ENCODE measurements at places on chromosomes 16 and 17.

GRCh38 chr17:72970246-72970645 lies 122.2 kb downstream of the SLC39A11 start:
- DNase-seq: no peak

DNA sequence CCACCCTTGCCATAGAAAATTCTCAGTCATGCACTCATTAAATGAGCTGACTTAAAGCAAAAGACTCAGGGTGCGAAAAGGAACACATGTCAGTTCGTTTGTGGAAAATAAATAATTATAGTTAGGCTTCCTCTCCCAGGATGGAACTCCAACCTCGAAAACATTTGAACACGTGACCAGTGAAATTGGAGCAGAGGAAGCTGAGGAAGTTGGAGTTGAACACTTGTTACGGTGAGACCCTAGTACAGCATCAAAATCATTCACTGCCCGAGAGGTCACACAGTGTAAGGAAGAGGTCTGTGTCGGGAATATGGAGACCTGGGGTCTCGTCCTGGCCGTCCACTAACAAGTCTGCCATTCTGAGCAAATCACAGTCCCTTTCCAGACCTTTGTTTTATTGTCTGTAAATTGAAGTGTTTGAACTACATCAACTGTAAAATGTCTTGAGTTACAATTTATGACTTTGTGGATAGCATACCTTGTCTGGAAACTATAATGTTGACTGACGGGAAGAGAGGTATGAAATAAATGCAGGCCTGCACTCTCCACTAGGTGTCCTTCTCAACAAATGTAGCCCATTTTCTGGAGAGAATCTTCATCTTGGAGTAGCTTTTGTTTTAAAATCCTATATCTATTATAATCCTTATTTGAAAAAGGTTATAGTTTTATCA lies 7.7 kb downstream of the PSMD7 start:
- no peak for DNase-seq

GRCh38 chr17:13931800-13932460 lies 137.4 kb upstream of the COX10 start:
- DNase-seq: peak; percentile 1

- no peak for DNase-seq
Measured at GRCh38 chr16:1691956-1692355, 13.9 kb downstream of the JPT2 start.

GRCh38 chr17:67980456-67980855 lies 15.8 kb downstream of the C17orf58 start:
- DNase-seq: no peak

DNA sequence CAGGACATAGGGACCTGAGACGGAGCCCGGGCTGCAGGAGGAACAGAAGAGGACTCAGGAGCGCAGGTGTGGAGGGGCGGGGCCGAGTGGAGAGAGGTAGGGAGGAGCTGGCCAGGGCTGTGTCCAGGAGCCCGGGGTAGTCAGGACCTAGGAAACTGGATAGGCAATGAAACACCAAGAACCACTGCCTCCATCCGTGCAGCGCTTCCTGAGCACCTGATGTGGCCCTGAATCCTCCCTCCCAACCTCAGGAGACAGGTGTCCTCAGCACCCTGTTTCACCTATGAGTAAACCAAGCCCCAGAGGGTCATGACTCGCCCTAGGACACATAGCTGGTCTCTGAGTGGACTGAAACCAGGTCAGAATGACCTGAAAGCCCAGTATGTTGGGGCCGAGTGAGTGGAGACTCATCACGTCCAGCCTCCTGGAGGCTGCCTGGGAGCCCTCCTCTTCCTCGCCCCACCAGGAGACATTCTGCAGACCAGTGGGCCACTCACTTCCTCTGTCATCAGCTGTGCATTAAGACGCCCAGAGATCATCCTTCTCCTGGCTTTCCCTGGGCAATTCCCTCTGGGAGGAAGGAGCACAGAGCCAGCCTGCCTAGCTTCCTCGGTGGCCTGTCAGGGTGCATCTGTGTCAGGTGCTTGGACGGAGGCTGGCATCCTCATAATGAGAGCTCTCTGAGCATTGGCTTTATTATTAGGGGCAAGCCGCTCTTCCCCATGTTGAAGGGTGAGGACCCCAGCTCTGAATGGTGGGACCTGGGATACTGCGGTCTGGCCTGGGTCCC lies 72.8 kb downstream of the SCNN1B start:
- DNase-seq: no peak

GRCh38 chr16:80788027-80788426 lies 16.4 kb downstream of the CDYL2 start:
- DNase-seq: no peak

DNA sequence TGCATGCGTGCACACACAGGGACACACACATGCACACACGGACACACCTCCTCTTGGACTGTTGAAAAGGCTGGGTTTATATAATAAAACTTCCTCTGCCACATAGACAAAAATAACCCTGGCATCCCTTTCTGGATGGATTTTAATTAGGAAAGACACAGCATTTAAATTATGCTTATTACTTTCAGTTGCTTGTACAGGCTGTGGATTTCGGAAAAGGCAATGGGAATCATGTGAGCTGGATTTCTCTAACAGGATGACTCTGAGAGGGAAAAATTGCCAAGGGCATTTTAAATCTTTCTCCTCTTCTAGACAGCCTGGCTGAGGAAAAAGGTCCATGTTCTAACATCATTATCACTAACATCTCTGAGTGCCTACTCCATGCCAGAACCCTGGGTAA lies 75.9 kb downstream of the HLF start:
- DNase-seq: no peak

DNA sequence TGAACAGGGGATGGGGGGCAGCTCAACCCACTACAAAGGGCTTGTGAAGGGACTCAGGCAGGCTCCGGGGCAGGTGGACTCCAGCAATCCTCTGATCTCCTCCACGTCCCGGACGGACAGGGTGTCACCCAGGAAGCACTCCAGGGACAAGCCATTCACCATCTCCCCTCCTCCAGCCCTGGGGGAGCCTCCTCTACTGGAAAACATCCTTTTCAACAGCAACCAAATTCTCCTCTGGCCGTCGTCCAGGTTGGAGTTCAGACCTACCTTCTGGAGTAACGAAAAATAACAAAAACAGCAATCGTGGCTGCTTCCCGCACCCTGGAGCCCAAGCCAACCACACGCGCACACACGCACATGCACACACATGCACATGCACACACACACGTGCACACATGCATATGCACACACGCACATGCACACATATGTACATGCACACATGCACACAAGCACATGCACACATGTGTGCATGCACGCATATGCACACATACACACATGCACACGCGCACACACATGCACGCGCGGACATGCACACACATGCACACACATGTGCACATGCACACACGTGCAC lies 8.9 kb upstream of the RBFOX3 start:
- no peak for DNase-seq

DNA sequence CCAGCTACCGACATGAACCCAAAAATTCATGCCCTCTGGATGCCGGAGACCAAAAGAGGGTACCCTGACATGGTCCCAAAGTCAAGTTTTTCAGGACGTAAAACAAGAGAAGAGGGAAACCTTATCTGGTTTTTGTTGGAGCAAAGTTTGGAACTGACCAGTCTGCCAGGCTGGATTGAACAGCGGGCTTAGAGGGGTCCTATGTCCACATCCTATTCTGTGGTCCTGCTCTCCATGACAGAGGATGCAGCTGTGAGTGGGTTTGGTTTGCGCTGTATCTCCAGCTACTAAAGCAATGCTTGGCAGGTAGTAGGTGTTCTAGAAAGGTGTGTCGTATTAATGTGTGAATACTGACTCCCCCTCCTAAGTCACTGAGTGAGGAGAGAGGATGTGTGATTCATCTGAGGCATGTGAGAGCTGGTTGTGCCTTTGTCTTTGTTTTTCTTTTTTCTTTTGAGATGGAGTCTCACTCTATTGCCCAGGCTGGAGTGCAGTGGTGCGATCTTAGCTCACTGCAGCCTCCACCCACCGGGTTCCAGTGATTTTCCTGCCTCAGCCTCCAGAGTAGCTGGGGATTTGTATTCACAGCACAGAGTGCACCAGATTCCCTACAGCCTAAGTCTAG lies 31.0 kb downstream of the PMM2 start:
- DNase-seq: no peak

DNA sequence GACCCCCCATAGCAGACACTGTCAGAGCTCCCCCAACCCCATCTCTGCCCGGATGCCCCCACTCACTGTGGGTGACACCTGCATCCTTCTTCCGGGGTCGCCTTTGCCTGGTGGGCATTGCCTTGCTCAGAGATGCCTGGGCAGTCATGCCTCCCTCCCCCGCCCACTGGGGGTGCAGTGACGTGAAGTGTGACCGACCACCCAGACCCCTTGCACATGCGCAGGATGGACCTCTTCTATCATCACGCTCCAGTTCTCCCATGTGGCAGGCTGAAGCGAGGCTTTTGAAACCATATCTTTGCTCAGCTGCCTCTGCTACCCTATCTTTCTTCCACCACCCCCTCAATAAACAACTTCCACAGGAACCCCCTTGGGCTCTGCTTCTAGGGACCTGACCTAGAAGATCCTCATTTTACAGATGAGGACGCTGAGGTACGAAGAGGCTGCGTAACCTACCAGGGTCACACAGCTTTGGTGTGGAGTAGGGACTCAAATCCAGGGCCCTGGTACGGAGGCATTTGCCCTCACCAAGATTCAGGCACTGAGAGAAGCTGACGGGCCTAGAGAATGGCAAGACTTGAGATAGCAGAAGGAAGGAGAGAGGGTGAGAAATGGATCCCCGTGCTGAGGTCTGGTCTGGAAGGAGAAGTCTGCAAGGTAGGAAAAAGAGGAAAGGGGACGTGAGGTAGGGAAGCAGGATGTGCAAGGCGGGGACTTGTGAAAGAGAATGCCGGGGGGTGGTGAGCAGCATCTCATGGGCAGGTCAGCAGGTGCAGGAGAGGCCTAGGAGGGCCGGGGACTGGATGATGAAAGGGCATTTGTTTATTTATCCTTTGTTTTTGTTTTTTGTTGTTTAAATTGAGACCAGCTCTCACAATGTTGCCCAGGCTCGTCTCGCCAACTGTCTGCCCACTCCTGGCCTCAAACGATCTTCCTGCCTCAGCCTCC lies 14.4 kb downstream of the NLRC5 start:
- DNase-seq: no peak

DNA sequence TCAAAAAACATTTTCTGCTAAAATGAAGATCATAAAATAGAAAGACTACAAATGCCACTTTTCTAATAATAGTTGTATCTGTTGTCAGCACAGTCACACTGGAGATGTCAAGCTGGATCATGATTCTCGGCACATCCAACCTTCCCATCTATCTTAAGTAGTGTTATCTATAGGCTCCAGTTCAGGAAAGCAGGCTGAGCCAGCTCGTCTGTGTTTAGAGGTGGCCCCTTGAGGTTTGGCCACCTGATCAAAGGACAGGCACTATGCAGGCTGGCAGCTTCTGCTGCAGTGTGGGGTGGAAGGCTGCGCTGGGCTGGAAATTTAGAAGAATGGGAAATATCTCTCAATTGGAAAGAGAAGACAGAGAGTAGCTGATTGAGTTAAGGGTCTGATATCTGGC lies 32.4 kb downstream of the SMYD4 start:
- no peak for DNase-seq

GRCh38 chr16:35480988-35481387 lies 2021.6 kb downstream of the TP53TG3F start:
- no peak for DNase-seq

DNA sequence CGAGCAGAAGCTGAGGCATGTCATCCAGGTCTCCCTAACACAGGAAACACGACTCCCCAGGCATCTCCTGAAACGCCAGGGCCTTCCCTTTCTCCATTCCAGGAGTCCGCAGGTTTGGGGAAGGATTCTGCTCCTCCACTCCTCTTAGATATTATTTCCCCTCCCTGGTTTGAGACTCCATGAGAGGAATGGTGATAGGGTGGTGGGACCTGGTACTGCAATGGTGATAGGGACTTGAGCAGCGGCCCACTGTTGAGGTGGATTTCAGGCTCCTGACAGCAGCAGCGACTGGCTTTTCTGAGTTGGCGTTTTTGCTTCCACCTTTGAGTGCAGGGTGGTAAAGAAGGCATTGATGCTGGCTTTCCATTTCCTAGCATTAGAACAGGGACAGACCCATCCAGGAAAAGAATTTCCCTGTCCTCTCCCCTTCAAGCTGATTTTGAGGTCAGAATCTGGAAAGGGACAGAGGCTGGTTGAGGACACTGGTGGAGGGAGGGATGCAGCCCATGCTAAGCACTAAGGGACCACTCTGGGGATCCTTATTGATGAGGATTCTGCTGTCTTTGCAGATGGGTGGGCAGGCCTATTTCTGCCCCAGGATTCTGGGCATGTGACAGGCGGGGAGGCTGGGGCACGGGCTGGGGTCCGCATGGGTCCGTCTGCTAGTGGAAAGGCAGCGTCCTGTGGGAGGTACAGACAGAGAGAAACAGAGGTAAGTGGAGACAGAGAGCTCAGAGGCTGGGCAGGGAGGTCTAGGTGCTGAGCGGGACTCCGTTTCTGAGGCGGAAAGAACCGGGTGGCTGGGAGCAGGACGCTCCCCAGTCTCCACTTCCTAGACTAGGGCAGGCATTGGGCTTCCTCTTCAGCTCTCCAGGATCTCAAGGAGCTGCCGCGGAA lies 1.3 kb upstream of the TBX4 start:
- no peak for DNase-seq

DNA sequence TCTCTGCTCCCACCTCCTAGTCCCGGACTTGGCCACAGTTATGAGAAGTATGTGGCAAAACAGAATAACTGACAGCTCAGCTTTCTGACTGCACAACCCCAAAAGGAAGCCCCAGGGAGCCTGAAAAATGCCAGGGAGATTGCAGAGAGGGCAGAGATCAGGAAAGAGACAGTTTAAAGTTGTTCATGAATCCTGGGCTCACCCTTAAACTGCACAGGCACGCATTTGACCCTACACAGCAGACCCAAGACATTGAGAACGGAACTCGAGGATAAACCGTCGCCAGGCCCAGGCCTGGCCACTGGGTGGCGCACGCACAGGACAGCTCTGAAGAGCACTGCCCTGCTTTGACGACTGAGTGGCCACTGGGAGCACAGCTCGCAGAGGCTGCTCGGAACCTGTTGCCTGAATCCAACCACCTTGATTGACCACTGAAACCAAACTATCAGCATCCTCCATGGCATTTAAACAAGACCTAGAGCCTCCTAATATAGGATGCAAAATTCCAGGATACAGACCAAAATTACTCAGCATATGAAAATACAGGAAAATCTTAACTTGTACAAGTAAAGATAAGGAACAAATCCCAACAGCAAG lies 114.0 kb downstream of the C16orf95 start:
- DNase-seq: no peak

Measured in stimulated activated CD8-positive, alpha-beta memory T cell treated with anti-CD3 and anti-CD28 coated beads, Interleukin-7, amount 100 ng/mL, for 1 hour (primary cell).